ENCODE measurements at places on chromosomes 16 and 17. TPM values are rescaled to one million over a fixed set of nuclear protein-coding genes. Genes with fewer than 3 reads are reported as not detected.
A peak's percentile ranks its signal among the peaks of the same experiment; 100 is the strongest.

TMEM235 gene
- polyA plus RNA-seq = not detected

GRCh38 chr16:324201-324450, 28.4 kb downstream of the AXIN1 start:
- no peak overlapping the region for H3K4me3 ChIP-seq
- no peaks in the 10 kb centered on the region for H3K27me3 ChIP-seq
- peaks cover 38% of the 10 kb centered on the region for H3K4me1 ChIP-seq
- H3K27ac ChIP-seq = no peak overlapping the region
- DNase-seq = no peak

SLC47A1 gene
- 6.3 TPM for polyA plus RNA-seq

RTN4RL1 gene
- polyA plus RNA-seq = 3.0 TPM

LHX1 gene
- not detected for polyA plus RNA-seq

UMOD gene
- not detected for polyA plus RNA-seq

TMEM238L gene
- not detected for polyA plus RNA-seq

DNA sequence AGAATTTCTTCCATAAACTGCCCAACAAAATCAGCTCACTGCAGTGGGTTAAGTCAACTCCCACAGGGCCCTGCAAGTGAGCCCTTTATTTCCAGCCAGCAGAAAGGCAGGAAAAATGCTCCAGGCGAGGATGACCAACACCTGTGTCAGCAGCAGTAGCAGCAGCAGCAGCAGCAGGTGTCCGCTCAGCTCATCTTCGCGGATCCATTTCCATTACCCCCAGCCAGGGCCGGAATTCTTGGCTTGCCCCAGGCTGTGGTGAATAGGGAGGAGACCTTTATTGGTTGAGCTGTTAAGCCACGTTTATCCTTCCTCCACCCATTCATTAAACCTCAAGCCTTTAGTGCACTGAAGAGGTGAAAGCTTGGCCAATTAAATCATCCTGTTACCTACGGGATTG, 46.2 kb downstream of the MARCHF10 start:
- no peaks in the 10 kb centered on the region for H3K4me1 ChIP-seq
- H3K27ac ChIP-seq = no peak overlapping the region
- H3K36me3 ChIP-seq = no peaks in the 10 kb centered on the region
- H3K27me3 ChIP-seq = peaks cover 4% of the 10 kb centered on the region
- no peak overlapping the region for H3K4me3 ChIP-seq

- H3K4me3 ChIP-seq = no peak overlapping the region
- no peak overlapping the region for H3K27ac ChIP-seq
- no peak for DNase-seq
Observed at GRCh38 chr17:48720266-48721008, 1.9 kb downstream of the PRAC1 start.

DNA sequence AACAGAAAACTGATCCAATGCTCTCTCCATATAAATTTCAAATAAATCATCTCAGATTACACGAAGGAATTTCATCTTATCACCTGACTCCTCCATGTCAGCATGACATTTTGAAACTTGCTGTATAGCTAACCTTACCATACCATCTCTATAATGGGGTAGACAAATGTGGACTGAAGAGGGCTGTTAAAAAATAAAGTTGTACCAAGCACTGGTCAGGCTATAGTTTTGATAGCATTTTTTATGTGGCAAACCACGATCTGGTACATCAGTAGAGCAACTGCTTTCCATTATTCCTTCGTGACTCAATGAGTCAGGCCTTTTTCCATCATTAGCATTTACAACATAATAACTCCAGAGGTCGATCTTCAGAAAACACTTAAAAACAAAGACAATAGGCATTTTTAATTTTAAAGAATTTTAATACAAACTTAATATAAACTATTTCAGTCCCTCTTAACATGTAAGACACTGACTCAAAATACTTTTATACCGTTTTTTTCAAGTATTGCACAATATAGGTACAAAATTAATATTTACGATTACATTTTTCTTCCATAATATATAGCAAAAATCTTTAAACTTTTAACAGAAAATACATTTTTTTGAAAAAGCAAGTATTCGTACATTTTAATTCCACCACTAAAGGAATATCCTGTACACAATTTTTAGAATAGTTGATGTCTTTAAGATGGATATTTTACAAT, 4.2 kb downstream of the TOB1 start:
- peaks cover 24% of the 10 kb centered on the region for H3K4me1 ChIP-seq
- H3K27ac ChIP-seq = no peak overlapping the region
- no peak for DNase-seq
- H3K4me3 ChIP-seq = no peak overlapping the region

PNMT gene
- polyA plus RNA-seq = 16.8 TPM

DNA sequence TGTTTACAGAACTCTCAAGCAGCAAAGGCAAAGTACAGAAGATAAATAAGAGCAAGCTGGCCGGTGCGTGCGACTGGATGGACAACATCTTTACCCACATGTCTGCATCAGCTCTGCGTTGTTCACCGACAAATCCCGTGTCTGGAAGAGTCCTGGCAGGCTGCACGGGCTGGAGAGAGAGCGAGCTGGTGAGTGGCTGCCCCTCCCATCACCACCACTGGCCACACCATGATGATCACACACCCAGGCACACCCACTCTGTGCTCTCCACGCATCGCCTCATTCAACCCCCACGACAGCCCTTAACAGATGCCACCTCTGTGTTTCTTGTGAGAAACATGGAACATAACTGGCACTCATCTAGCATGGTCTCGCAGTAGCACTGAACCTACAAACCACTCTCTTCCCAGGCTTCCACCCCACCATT, 59.2 kb downstream of the ANKRD11 start:
- no peak for DNase-seq
- H3K4me3 ChIP-seq = no peak overlapping the region
- H3K27ac ChIP-seq = no peak overlapping the region
- H3K27me3 ChIP-seq = no peaks in the 10 kb centered on the region
- no peaks in the 10 kb centered on the region for H3K36me3 ChIP-seq

DNA sequence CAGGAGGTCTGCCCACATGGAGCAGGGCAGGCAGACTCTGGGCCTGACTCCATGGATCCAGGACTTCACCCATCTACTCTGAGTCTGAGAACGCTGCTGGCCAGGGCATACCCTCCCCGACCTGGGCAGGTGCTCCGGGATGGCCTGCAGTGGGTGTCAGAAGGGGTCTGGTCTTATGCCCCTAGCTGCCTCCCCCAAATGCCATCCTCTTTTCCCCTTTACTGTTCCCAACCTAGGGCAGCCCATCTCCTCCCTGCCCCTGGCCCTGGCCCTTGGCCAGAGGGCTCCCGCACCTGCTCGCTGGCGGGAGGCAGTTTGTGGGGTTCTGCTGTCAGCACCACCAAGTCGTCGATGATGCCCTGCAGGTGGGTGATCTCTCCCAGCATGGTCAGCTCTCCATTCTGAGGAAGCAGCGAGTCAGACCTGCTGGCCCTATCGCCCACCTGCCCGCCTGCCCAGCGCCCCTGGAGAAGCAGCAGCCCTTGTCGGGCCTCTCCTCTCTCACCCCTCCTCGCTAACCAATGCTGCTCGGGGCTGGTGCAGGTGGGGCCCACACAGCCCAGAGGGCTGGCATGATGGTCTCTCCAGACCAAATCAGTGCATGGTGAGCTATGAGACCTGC, 8.2 kb downstream of the MTSS2 start:
- H3K27ac ChIP-seq = no peak overlapping the region
- no peaks in the 10 kb centered on the region for H3K27me3 ChIP-seq
- DNase-seq = no peak
- no peaks in the 10 kb centered on the region for H3K36me3 ChIP-seq
- H3K4me3 ChIP-seq = no peak overlapping the region

DNA sequence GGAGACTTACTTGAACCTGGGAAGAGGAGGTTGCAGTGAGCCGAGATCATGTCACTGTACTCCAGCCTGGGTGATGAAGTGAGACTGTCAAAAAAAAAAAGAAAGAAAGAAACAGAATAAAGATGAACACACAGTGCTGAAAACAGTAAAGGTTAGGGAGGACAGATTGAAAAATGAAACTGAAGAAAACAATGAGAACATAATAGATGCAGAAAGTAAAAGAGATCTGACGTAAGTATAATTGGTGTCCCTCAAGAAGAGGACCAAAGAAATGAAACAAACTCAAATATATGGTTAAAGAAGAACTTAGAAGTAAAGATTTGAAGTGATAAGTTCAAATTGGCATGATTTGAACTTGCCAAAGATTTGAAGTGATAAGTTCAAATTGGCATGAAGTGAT, 7.1 kb downstream of the DCAF7 start:
- H3K36me3 ChIP-seq = no peaks in the 10 kb centered on the region
- H3K4me3 ChIP-seq = no peak overlapping the region
- no peaks in the 10 kb centered on the region for H3K27me3 ChIP-seq

- no peaks in the 10 kb centered on the region for H3K27me3 ChIP-seq
- H3K4me1 ChIP-seq = peaks cover 44% of the 10 kb centered on the region
- peaks cover 14% of the 10 kb centered on the region for H3K36me3 ChIP-seq
Observed at GRCh38 chr16:48541108-48541786, 68.7 kb downstream of the N4BP1 start.

DNA sequence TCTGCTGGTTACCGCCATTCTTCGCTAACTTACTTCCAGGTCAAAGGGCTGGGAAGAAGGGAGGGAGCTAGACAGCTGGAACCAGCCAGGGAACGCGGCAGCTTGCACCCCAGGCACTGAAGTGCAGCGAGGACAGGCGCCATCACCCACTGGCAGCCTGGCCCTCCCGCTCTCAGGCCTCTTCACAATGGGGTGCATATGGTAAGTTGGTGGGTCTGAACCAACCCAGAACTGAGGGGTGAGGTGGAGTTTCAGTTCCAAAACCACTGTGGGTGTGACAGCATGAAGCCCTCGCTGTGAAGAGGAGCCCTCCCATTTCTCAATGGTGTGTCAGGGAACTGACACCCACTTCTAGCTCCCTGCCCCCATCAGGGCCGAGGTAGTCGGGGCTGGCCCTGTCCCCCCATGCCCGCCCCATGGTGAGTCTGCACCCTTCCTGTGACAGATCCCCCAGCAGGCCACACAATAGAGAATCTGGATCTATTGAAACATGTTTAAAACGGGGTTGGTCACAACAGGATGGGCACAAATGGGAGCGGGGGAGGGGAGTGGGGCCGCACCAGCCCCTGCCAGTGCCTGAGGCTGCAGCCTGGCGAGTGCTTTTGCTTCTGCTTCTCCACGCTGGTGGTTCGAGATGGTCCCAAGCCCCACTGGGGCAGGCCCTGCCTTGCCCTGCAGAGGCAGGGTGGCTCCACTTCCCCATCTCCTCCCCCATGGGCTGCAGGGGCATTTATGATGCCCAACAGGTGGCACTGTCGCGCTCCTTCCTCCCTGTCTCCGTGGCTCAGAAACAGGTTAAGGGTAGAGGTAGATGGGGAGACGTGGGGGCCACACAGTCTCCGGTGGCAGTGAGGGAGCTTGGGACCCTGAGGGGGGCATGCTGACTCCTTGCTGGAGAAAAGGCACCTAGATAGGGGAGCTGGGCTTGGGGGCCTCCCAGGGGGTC, 2.3 kb downstream of the LIMD2 start:
- H3K27ac ChIP-seq = peak overlapping the region; percentile 87
- peak; percentile 55 for DNase-seq
- H3K4me3 ChIP-seq = peak overlapping the region; percentile 58
- H3K36me3 ChIP-seq = no peaks in the 10 kb centered on the region
- H3K4me1 ChIP-seq = peaks cover 41% of the 10 kb centered on the region
- H3K27me3 ChIP-seq = no peaks in the 10 kb centered on the region

GRCh38 chr16:19582050-19582831, 26.7 kb downstream of the VPS35L start:
- H3K4me1 ChIP-seq = no peaks in the 10 kb centered on the region
- H3K27ac ChIP-seq = no peak overlapping the region
- peaks cover 90% of the 10 kb centered on the region for H3K36me3 ChIP-seq
- no peaks in the 10 kb centered on the region for H3K27me3 ChIP-seq

FKBP10 gene
- polyA plus RNA-seq = 27.8 TPM

- no peak overlapping the region for H3K27ac ChIP-seq
- no peaks in the 10 kb centered on the region for H3K27me3 ChIP-seq
- no peaks in the 10 kb centered on the region for H3K36me3 ChIP-seq
- peak; percentile 77 for DNase-seq
Observed at GRCh38 chr17:83058266-83058798, 21.1 kb upstream of the METRNL start.

DNA sequence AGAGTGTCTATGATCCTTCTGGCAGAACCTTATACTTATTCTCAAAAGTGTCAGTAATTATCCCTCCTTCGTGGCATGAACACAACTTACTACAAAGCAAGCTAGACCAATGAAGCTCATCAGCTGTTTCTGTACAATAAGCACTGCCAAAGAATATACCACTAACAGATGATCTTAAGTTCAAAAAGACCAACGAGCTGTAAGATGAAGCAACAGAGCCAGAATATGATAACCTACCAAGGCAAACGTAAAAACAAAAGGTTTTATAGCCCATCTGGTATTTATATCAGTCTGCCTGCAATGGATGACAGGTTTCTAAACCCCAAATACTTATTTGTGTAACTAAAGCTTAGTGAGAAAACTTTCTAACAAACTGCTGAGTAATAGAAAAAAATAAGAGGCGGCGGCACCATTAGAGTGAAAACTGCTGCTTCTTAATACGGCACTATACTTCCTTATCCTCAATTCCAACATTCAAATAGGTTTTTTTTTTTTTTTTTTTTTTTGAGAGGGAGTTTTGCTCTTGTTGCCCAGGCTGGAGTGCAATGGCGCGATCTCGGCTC, 22.1 kb downstream of the NME2 start:
- H3K27ac ChIP-seq = no peak overlapping the region
- DNase-seq = no peak
- no peak overlapping the region for H3K4me3 ChIP-seq
- H3K27me3 ChIP-seq = no peaks in the 10 kb centered on the region
- H3K36me3 ChIP-seq = no peaks in the 10 kb centered on the region

GRCh38 chr16:13968835-13969234, 48.9 kb downstream of the ERCC4 start:
- H3K27ac ChIP-seq = no peak overlapping the region
- H3K4me3 ChIP-seq = no peak overlapping the region
- no peak for DNase-seq

SYT17 gene
- polyA plus RNA-seq = 0.51 TPM
